Karpas-422 (cell line): ENCODE measurements at places on chromosomes 4 and X. TPM values are rescaled to one million over a fixed set of nuclear protein-coding genes. Genes with fewer than 3 reads are reported as not detected.

DNA sequence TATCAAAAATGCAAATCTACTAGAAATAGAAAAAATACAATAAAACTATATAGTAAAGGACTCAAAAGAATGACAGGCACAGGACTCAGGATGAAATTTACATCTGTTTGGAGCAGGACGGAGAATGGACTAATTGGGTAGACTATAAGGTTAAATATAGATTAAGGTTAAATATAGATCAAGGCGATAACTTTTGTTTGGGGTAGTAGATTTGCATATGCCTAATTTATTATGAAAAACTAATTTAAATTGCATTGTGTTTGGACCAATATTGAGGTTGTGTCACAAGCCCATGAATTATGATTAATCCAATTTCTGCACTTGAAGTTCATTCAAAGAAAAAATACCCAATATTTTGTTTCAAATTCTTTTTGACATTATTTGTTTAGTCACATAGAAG is 31.0 kb downstream of the MTHFD2L start:
- no peaks in the 10 kb centered on the region for H3K27me3 ChIP-seq
- no peak overlapping the region for H3K4me3 ChIP-seq
- no peaks in the 10 kb centered on the region for H3K36me3 ChIP-seq
- no peak for DNase-seq
- no peaks in the 10 kb centered on the region for H3K4me1 ChIP-seq

DNA sequence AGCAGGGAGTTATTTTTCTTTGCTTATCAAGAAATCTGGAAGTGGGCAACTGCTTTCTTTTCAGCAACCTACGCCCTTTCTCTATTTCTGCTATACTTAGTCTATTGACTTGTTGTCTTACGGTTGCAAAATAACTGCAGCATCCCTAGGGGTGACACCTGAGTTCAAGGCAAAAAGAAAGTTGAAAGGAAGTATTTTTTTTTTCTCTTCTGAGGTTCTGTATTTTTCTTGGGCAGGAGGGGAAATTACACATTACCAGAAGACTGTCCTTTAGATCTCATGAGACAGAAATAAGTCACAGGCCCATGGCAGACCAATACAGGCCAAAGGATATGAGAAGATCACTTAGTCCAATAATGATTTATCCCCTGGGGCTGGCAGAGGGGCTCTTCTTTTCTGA is 204.7 kb upstream of the CASK start:
- no peak overlapping the region for H3K27ac ChIP-seq
- DNase-seq: no peak
- no peaks in the 10 kb centered on the region for H3K4me1 ChIP-seq
- no peaks in the 10 kb centered on the region for H3K36me3 ChIP-seq
- H3K4me3 ChIP-seq: no peak overlapping the region

DNA sequence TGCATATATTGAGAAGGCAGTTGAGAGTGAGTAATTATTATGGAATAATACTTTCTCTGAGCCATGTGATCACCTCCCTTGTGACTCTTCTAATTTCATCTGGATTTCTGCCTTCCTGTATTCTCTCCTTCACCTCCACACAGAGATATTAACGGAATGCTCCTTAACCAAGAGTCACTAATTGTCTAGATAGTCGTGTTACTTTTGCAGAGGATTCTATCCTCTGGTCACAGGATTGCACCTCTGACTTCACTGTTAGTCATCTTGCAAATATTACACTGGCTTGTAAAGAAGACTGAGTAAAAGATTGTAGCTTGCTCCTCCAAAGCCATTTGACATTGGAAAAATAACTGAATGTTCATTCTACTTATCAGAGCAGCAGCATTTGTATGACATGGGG is 160.9 kb downstream of the SH2D1A start:
- H3K27ac ChIP-seq: no peak overlapping the region
- no peak for DNase-seq
- H3K4me1 ChIP-seq: no peaks in the 10 kb centered on the region
- no peaks in the 10 kb centered on the region for H3K36me3 ChIP-seq

DNA sequence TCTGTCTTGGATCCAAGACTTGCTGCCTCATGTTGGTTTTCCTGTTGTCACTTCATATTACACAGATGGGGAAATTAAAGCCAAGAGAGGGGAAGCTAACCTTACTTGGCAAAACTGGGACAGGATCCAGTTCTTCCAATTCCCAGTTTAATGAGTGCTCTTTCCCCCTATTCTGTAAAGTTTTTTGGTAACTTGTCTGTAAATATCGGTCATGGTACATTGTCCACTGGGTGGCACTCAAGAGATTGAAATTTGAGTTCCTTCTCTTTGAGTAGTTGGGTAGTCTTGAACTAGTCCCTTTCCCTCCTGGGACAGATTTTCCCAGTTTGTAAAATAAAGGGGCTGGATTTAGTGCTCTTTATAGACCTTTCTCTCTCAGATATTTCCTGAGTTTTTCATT is 12.4 kb upstream of the EOLA2 start:
- H3K36me3 ChIP-seq: no peaks in the 10 kb centered on the region
- DNase-seq: peak; percentile 66
- no peak overlapping the region for H3K27ac ChIP-seq
- H3K4me1 ChIP-seq: peaks cover 2% of the 10 kb centered on the region
- H3K27me3 ChIP-seq: no peaks in the 10 kb centered on the region

MEPE gene
- not detected in 2 replicates for total RNA-seq

F8 gene
- 3.0 and 4.1 TPM in 2 replicates for total RNA-seq

KCTD8 gene
- total RNA-seq: not detected in 2 replicates
